B cell (primary cell): ENCODE measurements at places on chromosomes 5 and 9.
A peak's percentile ranks its signal among the peaks of the same experiment; 100 is the strongest.

- DNase-seq = no peak
Observed at GRCh38 chr5:162444129-162444762, 376.7 kb downstream of the GABRG2 start.

DNA sequence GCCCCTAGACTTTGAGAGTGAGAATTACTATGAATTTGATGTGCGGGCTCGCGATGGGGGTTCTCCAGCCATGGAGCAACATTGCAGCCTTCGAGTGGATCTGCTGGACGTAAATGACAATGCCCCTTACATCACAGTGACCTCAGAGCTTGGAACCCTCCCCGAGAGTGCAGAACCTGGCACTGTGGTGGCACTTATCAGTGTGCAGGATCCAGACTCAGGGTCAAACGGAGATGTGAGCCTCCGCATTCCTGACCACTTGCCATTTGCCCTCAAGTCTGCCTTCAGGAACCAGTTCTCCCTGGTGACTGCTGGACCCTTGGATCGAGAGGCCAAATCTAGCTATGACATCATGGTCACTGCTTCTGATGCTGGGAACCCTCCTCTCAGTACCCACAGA is 1.3 kb downstream of the PCDHGC4 start:
- DNase-seq = no peak

DNA sequence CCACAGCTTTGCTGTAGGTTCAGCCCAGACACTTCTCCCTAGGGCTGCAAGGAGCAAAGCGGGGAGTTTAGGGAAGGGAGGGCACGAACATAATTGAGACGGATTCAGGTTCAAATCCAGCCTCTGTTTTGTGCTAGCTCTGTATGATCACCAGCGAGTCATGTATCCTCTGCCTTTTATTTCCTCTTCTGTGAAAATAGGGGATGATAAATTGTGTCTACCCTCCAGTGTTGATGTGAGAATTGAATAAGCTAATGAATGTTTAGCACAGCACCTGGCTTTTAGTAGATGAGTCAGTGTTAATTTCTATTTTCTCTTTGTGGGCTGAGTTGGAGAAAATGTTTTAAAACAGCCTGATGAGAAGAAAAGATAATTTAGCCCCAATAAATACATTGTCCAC is 6.2 kb downstream of the MLANA start:
- DNase-seq = no peak

DNA sequence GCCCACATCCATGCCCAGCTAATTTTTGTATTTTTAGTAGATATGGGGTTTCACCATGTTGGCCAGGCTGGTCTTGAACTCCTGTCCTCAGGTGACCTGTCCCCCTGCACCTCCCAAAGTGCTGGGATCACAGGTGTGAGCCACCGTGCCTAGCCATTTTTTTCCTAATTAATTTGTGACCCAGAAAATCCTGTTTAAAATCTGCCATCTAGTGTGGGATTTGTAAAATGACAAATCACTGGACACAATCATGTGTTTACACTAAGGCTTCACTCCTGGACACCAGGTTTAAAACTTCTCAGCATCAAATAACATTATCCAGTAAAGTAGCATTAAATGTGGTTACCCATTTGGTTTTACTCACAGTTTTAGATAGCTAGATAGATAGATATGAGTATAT is 18.6 kb upstream of the KDM4C start:
- DNase-seq = peak; percentile 17

GRCh38 chr5:157914151-157914788 is 55.3 kb upstream of the CLINT1 start:
- no peak for DNase-seq

- DNase-seq = no peak
Observed at GRCh38 chr9:72256931-72257330, 107.7 kb downstream of the GDA start.

GRCh38 chr5:151205411-151205810 is 18.5 kb downstream of the CCDC69 start:
- DNase-seq = no peak

- DNase-seq = no peak
Observed at GRCh38 chr9:37953206-37953774, 49.4 kb upstream of the SLC25A51 start.

GRCh38 chr5:15008476-15008875 is 136.9 kb upstream of the ANKH start:
- no peak for DNase-seq

DNA sequence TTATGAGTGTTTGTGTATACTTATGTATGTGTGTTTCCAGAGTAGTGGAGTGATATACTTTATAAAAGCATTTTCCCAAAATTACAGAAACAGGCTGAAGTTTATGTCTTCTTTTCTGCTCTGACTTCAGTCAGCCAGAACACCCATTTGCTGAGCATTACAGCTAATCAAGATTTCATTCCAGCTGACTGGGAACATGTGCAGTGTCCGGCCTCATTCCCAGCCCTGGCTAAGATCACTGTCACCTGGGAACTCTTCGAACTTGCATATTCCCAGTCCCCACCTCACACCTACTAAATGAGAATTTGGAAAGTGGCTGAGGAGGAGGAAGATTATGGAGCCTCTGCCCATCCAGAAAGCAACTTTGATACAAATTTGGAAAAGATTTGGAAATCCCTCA is 90.8 kb upstream of the PRRC1 start:
- DNase-seq = no peak

GRCh38 chr5:11851416-11851815 is 52.8 kb downstream of the CTNND2 start:
- DNase-seq = no peak

DNA sequence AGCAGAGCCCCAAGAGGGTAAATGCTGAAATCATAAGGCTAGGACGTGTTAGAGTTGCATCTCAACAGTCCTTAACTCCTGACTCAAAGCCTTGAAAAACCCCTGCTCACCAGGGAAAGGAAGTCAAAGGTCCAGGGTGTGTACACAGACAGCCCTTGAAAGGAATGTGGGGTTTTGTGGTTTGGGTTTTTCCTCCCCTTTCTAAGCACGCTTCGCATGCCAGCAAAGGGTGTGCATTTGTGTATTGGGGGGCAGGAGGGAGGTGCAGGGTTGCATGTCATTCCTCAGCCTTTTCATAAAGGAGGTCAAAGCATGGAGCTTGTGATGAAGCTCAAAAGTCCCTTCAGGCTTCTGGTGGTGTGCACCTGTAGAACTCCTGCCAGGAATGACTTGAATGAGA is 17.3 kb upstream of the XPA start:
- DNase-seq = no peak

DNA sequence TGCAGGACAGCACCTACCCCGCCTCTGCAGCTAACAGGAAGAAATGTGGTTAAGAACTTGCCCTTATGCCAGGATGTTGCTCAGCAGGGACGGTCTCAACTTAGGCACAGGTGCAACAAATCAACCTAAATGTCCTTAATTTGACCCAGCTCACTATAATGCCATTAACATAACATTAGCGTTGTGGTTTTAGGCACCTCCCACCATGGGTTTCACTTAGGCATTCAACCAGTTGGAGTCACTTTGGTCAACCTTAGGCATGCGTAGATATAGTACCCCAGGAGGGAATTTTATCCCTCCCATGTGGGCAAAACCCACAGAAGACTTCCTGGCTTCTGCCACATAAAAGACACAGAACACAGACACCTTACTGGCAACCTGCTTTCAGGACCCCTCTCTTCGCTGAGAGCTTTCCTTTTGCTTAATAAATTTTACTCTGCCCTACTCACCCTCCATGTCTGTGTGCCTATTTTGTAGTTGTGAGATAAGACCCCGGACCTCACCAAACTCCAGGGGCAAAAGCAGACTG is 8.7 kb upstream of the ERAP1 start:
- peak; percentile 65 for DNase-seq

- DNase-seq = no peak
Observed at GRCh38 chr5:34737731-34738130, 81.6 kb downstream of the RAI14 start.

DNA sequence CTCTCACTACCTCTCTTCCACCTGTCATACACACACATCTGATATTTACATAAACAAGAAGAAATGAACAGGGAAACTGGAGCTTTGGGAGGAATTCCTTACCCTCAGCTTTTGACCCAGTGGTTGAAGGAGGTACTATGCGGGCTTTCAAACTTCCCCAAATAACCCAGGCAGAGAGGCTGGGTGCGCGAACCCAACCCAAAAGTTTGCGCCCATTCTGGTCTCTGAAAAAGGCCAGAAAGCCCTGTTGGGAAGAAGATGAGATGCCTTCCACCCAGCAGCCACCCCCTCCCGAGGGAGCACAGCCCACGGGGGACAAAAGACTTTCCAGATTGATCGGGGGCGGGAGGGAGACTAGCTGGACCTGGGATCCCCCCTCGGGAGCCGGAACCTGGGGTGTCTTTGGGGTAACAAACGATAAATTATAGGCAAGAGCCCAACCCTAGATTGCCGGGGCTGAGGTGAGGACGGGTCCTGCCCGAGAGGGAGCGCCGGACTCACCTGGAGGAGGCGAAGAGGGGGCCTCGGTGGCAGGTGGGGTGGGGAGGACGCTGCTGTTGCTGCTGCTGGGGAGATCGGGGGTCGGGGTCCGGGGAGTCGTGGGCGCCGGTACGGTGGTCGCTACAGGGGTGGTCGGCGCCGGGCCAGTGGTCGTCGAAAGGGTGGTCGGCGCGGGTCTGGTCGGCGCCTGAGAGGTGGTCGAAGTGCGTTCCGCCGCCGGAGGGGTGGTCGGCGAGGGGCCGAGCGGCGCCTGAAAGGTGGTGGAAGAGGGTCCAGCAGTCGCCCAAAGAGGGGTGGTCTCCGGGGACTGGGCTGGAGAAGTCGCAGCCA is 798 bp downstream of the MEGF9 start:
- DNase-seq = peak; percentile 54

DNA sequence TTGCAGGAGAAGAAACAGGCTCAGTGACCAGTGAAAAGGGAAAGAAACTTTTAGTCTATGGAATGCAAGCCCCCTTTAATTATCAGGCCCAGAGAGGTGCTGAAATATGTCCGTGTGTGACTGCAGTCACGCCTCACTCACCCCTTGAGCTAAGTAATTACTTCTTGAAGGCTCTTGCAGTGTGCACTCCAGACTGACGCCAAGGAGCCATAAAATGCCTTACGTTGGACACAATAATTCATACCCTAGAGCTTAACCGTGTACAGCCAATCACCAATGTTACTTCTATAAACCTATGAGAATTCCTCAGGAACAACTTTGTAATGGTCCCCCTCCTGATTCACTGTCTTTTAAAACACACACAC is 242.2 kb downstream of the SYK start:
- no peak for DNase-seq

- DNase-seq = no peak
Observed at GRCh38 chr5:96516631-96517071, 83.6 kb upstream of the PCSK1 start.

GRCh38 chr5:107378218-107378899 is 292.4 kb downstream of the EFNA5 start:
- DNase-seq = no peak
